Stimulated activated CD4-positive, alpha-beta T cell treated with anti-CD3 and anti-CD28 coated beads, TNF-alpha, amount 100 ng/mL, for 4 hours (primary cell): ENCODE measurements at places on chromosomes 5 and 9.

GRCh38 chr5:168874713-168875380 is 295.7 kb upstream of the PANK3 start:
- no peak for DNase-seq

- no peak for DNase-seq
Observed at GRCh38 chr5:137142764-137143605, 356.1 kb downstream of the SPOCK1 start.

GRCh38 chr9:135848341-135849047 is 58.9 kb downstream of the CAMSAP1 start:
- no peak for DNase-seq

- DNase-seq: no peak
Observed at GRCh38 chr9:18037981-18038380, 436.0 kb upstream of the ADAMTSL1 start.

DNA sequence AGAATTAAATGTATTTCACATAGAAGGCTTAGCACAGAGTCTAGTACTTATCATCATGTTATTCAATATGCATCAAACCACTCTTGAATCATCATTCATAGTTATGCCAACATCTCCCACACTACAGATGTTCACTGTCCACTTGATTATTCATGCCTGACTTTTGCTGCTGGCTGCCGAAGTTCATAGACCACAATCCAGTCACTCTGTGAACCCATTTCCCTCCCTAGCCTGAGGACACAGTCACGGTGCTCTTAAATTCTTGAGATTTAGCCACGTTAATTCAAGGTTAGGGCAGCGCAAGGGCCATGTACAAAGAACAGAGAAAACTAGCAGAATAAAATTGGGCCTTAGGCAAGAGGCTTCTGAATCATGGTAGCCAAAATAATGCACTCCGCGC is 32.4 kb downstream of the ABCA1 start:
- no peak for DNase-seq

- DNase-seq: no peak
Observed at GRCh38 chr9:25177858-25178257, 500.4 kb downstream of the TUSC1 start.

DNA sequence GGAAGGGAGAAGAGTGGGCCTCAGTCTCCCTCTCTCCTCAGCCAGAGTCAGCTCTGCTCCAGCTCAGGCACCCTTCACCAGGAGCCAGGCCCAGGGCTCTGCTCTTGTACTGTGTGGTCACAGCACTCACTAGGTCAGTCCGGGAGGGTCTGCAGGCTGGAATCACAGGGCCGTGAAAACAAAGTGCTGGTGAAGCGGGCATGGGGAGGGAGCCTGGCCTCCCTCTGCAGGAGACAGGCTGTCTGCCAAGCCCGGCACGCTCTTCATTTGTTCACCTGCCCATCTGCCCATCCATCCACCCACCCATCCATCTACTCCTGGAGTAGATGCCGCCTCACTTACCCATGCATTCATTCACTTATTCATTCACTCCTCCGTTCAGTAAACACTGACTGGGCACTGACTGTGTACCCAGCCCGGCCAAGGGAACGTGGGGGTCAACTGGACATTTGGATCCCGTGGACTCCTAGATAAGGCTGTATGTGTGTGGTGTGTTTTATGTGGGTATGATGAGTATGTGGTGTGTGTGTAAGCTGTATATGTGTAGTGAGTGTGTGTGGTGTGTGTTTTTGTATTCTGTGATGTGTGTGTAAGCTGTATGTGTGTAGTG is 3.6 kb downstream of the SPAAR start:
- no peak for DNase-seq
